Upper lobe of right lung (tissue), 1 donor: ENCODE measurements at places on chromosomes 1 and 21. TPM values are rescaled to one million over a fixed set of nuclear protein-coding genes. Genes with fewer than 3 reads are reported as not detected.
A peak's percentile ranks its signal among the peaks of the same experiment; 100 is the strongest.

DNA sequence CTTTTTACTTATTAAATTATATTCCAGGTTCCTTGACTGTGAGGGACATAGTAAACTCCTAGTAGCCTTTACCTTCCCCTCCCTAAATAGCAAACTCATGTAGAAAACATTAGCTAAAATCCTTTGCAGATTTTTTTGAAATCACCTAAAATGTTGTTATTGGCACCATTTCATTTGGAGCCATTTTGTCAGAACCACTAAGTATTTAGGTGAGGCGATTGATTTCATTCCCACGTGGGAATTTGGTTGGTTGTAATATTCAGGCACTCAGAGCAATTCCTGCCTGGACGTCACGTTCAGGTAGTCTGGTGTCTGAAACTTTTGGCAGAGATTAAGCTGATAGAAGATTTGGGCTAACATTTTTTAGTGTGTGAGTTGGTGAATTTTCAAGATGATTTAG is 84.3 kb downstream of the CAMTA1 start:
- no peak overlapping the region for H3K4me3 ChIP-seq
- H3K4me1 ChIP-seq = peaks cover 4% of the 10 kb centered on the region
- DNase-seq = no peak
- no peak overlapping the region for H3K27ac ChIP-seq
- H3K27me3 ChIP-seq = no peaks in the 10 kb centered on the region

- no peaks in the 10 kb centered on the region for H3K27me3 ChIP-seq
- peaks cover 68% of the 10 kb centered on the region for H3K4me1 ChIP-seq
- H3K4me3 ChIP-seq = no peak overlapping the region
- no peaks in the 10 kb centered on the region for H3K36me3 ChIP-seq
- DNase-seq = no peak
- H3K27ac ChIP-seq = peak overlapping the region; percentile 83
Measured at GRCh38 chr1:234962340-234962989, 166.2 kb downstream of the TOMM20 start.

LYST gene
- total RNA-seq = 78.4 TPM

DNA sequence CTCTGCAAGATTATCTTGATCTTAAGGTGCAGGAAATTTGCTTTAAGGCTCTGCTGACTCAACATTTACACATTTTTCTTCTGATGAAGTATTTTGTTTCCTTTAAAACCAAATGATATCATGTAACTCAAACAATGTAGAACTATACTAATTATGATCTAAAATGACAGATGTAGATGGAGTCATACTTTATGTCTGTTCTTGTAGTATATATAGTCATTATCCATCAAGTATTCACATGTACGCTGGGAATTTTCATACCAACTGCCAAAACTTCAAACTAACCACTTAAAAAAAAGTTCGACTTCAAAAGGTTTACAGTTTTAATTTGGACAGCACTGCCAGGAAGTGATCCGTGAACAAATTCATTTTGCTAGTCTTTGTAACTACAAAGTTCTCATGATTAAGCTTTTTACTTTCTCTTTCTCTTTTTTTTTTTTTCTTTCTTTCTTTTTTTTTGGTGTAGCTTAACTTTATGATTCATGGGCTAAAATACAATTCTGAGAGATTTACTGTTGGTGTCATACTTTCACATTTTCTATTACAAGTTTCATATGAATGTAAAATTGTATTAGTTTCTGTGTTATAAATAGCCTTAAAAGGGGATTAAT is 509.0 kb upstream of the CXADR start:
- no peaks in the 10 kb centered on the region for H3K4me1 ChIP-seq
- H3K36me3 ChIP-seq = no peaks in the 10 kb centered on the region
- H3K4me3 ChIP-seq = peak overlapping the region; percentile 17
- DNase-seq = no peak

GRCh38 chr1:61085983-61086644 is 3.8 kb downstream of the NFIA start:
- peaks cover 12% of the 10 kb centered on the region for H3K36me3 ChIP-seq

- no peak overlapping the region for H3K27ac ChIP-seq
- H3K4me3 ChIP-seq = no peak overlapping the region
- peaks cover 5% of the 10 kb centered on the region for H3K4me1 ChIP-seq
- H3K36me3 ChIP-seq = peaks cover 38% of the 10 kb centered on the region
- DNase-seq = no peak
Measured at GRCh38 chr1:244431166-244431565, 20.5 kb downstream of the ADSS2 start.

DNA sequence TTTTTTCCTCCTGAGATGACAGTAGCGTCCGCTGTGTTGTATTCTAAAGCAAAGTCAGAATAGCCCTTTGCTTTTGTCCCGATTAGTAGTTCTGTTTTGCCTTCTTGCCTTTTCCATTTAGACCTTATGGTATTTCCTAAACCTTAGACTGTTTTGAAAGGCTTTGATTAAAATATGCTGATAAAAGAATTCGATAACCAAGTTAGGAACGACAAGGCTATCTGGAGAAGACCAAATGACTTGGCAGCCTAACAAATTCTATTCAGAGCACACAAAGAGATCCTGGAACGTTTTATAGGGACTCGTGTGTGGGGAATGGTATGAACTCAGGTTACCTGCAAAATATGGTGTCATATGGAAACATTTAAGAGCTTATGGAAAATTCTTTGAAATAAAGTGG is 42.9 kb downstream of the NFIA start:
- H3K4me3 ChIP-seq = no peak overlapping the region
- no peak for DNase-seq
- H3K4me1 ChIP-seq = peaks cover 20% of the 10 kb centered on the region
- no peaks in the 10 kb centered on the region for H3K27me3 ChIP-seq

GNAT2 gene
- not detected for total RNA-seq

DNA sequence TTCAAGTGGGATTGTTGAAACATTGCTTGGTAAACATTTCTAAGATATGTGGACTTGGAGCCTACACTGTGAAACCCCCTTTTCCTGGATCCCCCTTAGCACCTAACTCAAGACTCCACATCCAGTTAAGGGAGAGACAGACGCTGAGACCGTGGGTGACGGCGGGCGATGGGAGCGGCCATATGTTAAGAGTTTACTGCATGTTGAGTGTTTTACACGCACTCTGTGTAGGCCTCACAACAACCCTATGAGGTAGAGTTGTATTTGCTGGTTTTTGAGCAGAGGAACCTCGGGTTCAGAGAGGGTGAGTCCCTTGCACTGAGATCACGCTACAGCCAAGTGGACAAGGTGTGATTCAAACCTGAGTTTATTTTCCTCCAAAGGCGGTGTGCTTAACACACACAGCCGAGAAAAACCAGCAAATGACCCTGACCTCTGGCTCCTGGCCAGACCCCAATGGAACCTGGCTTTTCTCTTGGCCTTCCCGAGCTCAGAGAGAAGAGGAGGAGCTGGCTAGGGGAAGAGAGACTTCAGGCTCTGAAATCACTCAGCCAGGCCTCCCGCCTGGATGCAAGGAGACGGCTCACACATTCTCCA is 46.9 kb upstream of the GOLT1A start:
- no peak overlapping the region for H3K4me3 ChIP-seq
- no peaks in the 10 kb centered on the region for H3K4me1 ChIP-seq
- DNase-seq = no peak
- H3K27me3 ChIP-seq = no peaks in the 10 kb centered on the region

DNA sequence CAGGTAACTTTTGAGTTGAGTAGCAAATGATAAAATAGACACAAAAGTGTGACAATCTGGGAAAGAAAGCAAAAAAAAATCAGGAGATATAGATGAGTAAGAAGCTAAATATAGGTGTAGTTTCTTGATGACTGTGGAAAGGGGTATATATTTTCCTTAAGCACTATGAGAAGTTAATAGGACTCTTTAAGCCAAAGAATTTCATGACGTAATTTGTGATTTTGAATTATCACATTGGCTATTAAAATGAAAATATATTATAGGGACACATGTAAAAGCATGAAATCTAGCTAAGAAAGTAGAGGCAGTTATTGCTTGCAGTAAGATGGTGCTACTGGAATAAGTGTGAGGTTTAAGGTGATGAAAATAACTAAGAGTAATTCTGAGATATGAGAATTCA is 759.1 kb downstream of the KCNT2 start:
- no peaks in the 10 kb centered on the region for H3K36me3 ChIP-seq
- no peaks in the 10 kb centered on the region for H3K27me3 ChIP-seq
- no peaks in the 10 kb centered on the region for H3K4me1 ChIP-seq
- no peak for DNase-seq
- no peak overlapping the region for H3K4me3 ChIP-seq

- peaks cover 26% of the 10 kb centered on the region for H3K4me1 ChIP-seq
- DNase-seq = peak; percentile 90
- H3K27ac ChIP-seq = peak overlapping the region; percentile 87
- peak overlapping the region; percentile 42 for H3K4me3 ChIP-seq
- no peaks in the 10 kb centered on the region for H3K27me3 ChIP-seq
Measured at GRCh38 chr1:27031235-27032118, 18.8 kb upstream of the TENT5B start.

DNA sequence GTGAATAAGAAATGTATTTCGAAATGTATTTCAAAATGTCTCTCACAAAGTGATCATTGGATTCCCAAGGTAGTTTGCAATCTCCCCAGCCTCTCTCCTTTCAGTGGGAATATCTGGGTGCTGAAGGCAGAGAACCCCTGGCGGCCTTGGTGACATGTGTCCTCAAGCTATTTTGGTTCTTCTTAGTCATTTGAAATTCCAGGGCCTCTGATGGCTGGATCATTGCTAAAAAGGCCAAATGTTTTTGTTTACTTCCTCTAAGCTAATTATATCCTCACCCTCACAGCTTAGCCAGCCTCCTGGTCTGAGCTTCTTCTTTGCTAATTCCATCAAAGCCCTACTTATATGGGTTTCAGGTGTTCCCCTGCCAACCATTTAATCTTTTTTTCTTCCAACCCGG is 71.2 kb downstream of the LRRC40 start:
- H3K27ac ChIP-seq = no peak overlapping the region
- H3K4me3 ChIP-seq = no peak overlapping the region
- no peaks in the 10 kb centered on the region for H3K36me3 ChIP-seq
- no peaks in the 10 kb centered on the region for H3K27me3 ChIP-seq
- DNase-seq = no peak

CD55 gene
- 512 TPM for total RNA-seq

FMO2 gene
- total RNA-seq = 392 TPM

- H3K36me3 ChIP-seq = no peaks in the 10 kb centered on the region
- peaks cover 79% of the 10 kb centered on the region for H3K4me1 ChIP-seq
- H3K27ac ChIP-seq = no peak overlapping the region
- peak; percentile 21 for DNase-seq
Measured at GRCh38 chr1:42937141-42937696, 21.4 kb downstream of the SLC2A1 start.

GRCh38 chr1:169148472-169149252 is 42.2 kb downstream of the ATP1B1 start:
- no peaks in the 10 kb centered on the region for H3K36me3 ChIP-seq
- no peaks in the 10 kb centered on the region for H3K27me3 ChIP-seq
- no peak overlapping the region for H3K4me3 ChIP-seq
- no peak overlapping the region for H3K27ac ChIP-seq
- no peaks in the 10 kb centered on the region for H3K4me1 ChIP-seq

F11R gene
- 167 TPM for total RNA-seq

ETNK2 gene
- 3.6 TPM for total RNA-seq

GNG4 gene
- not detected for total RNA-seq

GRCh38 chr1:53470155-53470554 is 11.0 kb downstream of the DMRTB1 start:
- no peaks in the 10 kb centered on the region for H3K27me3 ChIP-seq
- no peaks in the 10 kb centered on the region for H3K36me3 ChIP-seq
- H3K4me1 ChIP-seq = no peaks in the 10 kb centered on the region
- H3K4me3 ChIP-seq = no peak overlapping the region
- no peak overlapping the region for H3K27ac ChIP-seq

- no peaks in the 10 kb centered on the region for H3K27me3 ChIP-seq
- no peak overlapping the region for H3K27ac ChIP-seq
- H3K36me3 ChIP-seq = no peaks in the 10 kb centered on the region
- DNase-seq = no peak
- no peaks in the 10 kb centered on the region for H3K4me1 ChIP-seq
Measured at GRCh38 chr1:193437785-193438184, 251.4 kb upstream of the B3GALT2 start.

- no peak overlapping the region for H3K27ac ChIP-seq
- H3K36me3 ChIP-seq = no peaks in the 10 kb centered on the region
- peak; percentile 87 for DNase-seq
- no peak overlapping the region for H3K4me3 ChIP-seq
- H3K4me1 ChIP-seq = no peaks in the 10 kb centered on the region
- no peaks in the 10 kb centered on the region for H3K27me3 ChIP-seq
Measured at GRCh38 chr1:39609618-39610331, 29.7 kb downstream of the HEYL start.

B3GALNT2 gene
- total RNA-seq = 20.1 TPM

TNFRSF8 gene
- 1.8 TPM for total RNA-seq

- H3K4me3 ChIP-seq = no peak overlapping the region
- no peaks in the 10 kb centered on the region for H3K27me3 ChIP-seq
- no peaks in the 10 kb centered on the region for H3K4me1 ChIP-seq
- no peaks in the 10 kb centered on the region for H3K36me3 ChIP-seq
Measured at GRCh38 chr1:224528900-224529299, 87.2 kb upstream of the CNIH3 start.

DNA sequence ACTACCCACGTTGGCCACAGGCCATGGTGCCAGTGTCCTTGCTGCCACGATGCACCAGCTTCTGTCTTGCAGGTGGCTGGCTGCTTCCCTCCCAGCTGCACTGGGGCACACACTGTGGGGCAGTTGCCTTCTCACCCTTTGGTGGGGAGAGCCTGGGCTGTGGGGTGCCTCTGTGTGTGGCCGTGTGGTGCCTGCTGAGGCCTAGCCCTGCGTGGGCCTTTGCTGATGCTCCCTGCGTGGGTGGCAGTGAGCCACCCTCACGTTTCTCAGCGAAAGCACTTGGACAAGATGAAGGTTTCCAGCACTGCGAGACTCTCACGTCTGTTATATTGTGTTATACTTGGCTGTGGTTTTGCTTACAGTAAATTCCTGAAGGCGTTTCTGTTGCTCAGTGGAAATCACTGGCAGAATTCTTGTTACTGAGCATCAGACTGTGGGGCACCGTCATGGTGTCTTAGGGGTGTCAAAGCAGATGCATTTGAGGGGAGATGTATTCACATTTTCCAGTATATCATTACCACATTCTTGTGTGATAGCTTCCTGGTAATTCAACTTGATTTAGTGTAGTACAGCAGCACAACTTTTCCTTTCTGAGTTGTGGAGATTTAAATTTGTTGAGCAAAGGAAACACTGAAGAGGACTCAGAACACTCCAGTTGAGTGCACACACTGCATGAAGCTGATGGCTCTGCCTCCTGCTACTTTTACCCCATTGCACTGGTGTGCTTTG is 124.7 kb downstream of the PCBP3 start:
- no peak overlapping the region for H3K27ac ChIP-seq
- DNase-seq = no peak
- H3K4me3 ChIP-seq = no peak overlapping the region
- H3K27me3 ChIP-seq = no peaks in the 10 kb centered on the region
- no peaks in the 10 kb centered on the region for H3K4me1 ChIP-seq

TAL1 gene
- 18.3 TPM for total RNA-seq

- H3K4me3 ChIP-seq = peak overlapping the region; percentile 91
- peaks cover 17% of the 10 kb centered on the region for H3K4me1 ChIP-seq
- no peak for DNase-seq
- H3K27me3 ChIP-seq = no peaks in the 10 kb centered on the region
- H3K36me3 ChIP-seq = no peaks in the 10 kb centered on the region
- H3K27ac ChIP-seq = peak overlapping the region; percentile 45
Measured at GRCh38 chr21:32279377-32279680, 480 bp upstream of the MIS18A start.
